ENCODE measurements at places on chromosomes 2 and 18.

GRCh38 chr2:135948141-135948540, 37.3 kb downstream of the DARS1 start:
- DNase-seq, result no peak

DNA sequence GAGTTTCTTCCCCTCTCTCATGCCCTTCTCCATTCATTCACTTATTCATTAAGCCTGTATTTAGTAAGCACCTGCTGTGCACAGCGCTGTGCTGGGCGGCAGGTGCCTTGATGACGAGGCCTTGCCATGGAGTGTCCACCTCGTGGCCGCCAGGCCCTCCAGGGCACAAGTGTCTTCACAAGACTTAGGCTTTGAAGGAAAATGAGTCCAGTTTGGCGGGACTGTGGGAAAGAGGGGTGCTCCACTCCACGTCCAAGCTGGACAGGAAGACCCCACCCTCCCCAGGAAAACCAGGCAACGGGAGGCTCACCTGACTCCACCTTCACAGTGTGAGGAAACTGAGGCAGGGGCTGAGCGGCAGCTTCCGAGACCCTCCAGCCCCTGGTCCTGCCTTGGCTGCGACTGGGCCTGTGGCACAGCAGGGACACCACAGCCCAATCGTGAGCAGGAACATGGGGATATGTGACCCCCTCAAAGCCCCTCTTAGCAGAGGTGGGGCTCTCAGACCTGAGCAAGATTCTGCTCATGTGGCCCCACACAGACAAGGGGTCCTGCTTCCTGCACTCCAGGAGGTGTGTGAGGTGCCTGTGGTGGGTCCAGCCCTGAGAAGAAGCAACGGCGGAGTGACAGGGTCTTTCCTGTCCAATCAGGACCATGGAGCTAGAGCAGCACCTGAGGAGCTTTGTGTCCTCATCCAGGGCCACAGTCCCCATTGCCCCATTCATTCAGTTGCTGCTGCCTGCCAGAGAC, 110.3 kb upstream of the ODC1 start:
- DNase-seq, result no peak

DNA sequence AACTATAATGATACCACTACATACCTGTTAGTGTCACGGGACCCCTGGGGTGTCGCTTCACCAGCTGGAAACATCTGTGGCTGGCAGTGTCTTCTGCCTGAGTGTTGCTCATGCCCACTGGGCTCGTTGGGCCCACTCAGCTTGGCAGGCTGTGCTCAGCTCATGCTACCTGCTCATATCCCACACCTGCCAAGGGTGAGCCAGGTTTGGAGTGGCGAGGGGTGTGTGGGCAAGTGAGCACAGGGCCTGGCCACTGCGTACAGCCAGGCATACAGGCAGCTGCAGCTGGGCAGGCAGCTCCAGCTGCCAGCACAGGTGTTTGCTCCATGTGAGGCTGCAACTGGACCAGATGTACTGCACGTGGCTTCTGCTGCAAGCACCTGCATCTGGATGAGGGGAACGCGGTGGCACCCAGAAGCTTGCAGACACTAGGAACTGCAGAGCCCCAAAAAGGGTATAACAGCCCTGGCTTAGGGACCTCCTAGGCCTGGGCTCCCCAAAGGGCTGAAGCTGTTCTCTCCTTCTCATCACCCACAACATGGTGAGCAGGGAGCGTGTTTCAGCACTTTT, 70.1 kb downstream of the SUCLG1 start:
- DNase-seq, result no peak

- DNase-seq, result no peak
Measured at GRCh38 chr2:55590810-55591440, 26.5 kb downstream of the PPP4R3B start.

DNA sequence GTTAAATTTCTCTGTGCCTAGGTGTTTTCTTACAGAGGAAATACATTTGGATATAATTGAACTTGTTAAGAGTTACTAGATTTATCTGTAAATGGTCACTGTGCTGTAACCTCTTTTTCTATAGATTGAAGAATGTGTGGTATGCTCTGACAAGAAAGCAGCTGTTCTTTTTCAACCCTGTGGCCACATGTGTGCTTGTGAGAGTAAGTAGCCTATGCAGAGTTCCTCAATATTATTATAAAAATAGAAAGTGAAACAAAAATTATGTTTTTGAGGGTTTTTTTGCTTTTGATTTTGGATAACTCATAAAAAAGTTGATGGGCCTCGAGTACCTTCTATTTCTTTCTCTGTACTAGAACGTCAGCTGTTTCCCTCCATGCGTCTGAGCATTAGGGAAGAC, 112.4 kb downstream of the MIB1 start:
- no peak for DNase-seq

DNA sequence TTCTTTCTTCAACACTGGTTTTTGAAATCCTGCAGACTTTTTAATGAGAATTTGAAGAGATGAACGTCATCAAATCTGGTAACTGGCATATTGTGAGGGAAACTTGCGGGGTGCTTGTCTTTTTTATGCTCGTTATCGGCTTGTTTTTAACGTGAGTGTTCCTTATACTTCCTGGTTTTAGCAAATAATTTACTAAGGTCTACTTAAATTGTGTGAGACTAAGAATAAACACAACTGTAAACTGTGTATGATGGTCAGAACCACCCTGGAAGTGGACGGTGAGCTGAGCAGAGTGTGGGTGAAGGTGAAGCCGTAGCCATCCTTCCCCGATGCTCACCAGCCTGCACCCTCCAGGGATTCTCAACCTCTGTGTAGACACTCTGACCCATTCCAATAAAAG, 82.3 kb upstream of the CDC42EP3 start:
- DNase-seq, result no peak

- DNase-seq, result no peak
Measured at GRCh38 chr2:41791523-41791922, 256.3 kb upstream of the PKDCC start.

DNA sequence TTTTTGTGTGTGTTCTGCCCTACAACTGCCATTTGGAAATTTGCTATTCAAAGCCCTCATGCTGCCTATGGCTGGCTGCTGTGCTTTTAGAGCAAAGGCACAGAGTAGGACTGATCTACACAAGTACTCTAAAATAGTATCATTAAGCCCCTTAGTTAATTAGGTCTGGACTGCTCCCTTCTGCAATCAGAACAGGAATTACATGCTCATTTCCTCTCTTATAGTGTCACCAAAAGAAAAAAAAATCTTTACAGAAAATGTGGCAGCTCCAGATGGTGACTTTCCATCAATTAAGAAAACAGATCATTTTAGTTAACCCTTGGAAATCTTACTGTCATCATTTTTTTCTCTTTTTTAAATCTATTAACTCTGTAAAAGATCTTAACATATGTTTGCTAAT, 337.5 kb downstream of the RIT2 start:
- DNase-seq, result no peak

DNA sequence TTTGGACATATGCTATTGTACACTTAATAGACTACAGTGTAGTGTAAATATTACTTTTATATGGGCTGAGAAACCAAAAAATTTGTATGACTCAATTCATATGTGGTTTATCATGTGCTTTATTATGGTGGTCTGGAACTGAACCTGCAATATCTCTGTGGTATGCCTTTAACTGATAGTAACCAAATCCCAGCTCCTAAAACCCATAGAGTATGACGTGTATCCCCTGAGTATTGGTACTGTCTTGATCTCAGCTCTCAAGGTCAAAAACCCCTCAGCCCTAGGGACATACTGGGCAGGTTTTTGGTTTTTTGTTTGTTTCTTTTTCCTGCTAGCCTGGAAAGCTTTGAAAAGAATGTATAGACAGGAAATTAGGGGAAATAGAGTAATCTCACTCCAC, 42.2 kb upstream of the ARHGAP15 start:
- DNase-seq, result no peak

DNA sequence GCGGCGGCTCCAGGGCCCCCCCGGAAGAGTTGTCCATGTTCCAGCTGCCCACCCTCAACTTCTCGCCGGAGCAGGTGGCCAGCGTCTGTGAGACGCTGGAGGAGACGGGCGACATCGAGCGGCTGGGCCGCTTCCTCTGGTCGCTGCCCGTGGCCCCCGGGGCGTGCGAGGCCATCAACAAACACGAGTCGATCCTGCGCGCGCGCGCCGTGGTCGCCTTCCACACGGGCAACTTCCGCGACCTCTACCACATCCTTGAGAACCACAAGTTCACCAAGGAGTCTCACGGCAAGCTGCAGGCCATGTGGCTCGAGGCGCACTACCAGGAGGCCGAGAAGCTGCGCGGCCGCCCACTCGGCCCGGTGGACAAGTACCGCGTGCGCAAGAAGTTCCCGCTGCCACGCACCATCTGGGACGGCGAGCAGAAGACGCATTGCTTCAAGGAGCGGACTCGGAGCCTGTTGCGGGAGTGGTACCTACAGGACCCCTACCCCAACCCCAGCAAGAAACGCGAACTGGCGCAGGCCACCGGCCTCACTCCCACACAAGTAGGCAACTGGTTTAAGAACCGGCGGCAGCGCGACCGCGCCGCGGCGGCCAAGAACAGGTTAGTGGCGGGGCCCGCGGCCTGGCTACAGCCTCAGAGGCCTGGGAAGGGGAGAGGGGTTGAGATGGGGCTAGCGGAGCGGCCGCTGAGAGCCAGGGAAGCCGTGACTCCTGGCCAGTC, 965 bp downstream of the SIX3 start:
- DNase-seq, result no peak

GRCh38 chr2:29744976-29745375, 176.4 kb downstream of the ALK start:
- DNase-seq, result no peak

DNA sequence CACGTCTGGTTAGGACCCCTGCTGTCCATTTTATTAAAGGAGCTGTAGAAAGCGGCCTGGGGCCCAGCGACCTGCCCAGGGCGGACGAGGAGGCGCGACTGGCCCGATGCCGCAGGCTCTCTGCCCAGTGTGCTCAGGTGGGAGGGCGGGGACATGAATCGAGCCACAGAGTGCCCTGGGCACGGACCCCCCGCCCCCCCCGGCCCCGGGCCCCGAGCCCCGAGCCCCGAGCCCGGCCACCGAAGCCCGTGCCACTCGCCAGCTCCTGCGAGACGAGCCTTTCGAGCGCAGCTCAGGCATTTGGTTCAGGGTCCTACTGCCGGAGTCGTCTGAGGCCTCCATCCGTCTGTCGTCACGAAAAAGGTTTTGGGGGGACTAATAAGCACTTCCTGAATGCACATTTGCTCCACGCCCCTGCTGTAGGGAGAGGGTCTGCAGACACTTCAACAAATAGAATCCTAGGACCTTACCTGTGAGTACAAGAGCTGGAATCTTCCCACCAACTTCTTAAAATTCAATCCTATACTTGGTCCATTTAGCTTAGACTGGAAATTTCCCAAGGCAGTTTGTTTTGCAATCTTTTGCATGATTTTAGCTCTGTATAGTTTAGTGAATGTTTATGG, 602 bp upstream of the ADAM17 start:
- no peak for DNase-seq

- no peak for DNase-seq
Measured at GRCh38 chr2:88811233-88811632, 119.8 kb downstream of the RPIA start.

DNA sequence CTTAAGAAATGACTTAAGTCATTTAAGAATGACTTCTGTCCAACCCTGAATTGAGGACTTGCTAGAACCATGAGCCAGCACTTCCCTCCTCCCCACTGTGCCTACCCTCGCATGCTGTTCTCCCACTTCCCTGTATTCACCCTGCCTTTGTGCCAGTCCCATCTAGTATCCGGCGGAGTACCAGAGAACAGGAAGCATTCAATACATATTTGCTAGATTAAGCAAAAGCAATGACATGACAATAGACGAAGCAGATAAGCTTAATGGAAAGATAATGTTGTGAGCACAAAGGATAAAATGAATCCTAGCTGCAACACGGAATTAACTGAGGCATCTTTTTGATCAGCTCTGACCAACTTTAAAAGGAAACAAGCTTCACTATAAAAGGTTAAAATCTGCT, 328.5 kb downstream of the TDRD15 start:
- DNase-seq, result no peak

- DNase-seq, result no peak
Measured at GRCh38 chr2:213995400-213996105, 415.3 kb upstream of the VWC2L start.

- DNase-seq, result no peak
Measured at GRCh38 chr2:134314681-134315368, 61.0 kb downstream of the MGAT5 start.

DNA sequence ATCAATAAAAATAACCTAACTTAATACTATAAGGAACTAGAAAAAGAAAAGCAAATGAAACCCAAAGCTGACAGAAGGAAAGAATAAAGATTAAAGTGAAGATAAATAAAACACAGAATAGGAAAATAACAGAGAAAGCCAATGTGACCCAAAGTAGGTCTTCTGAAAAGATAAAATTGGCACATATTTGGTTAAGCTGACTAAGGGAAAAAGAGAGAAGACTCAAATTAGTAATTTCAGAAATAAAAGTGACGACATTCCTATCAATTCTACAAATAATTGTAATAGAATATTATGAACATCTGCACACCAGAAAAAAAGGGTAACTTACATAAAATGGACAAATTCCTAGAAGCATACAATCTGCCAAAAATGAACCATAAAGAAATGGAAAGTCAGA, 30.2 kb downstream of the ROCK1 start:
- no peak for DNase-seq

GRCh38 chr18:12960853-12961397, 13.1 kb downstream of the SEH1L start:
- no peak for DNase-seq

GRCh38 chr18:55287149-55287806, 300.7 kb downstream of the TCF4 start:
- DNase-seq, result no peak

GRCh38 chr2:69624131-69624530, 19.4 kb downstream of the AAK1 start:
- no peak for DNase-seq

DNA sequence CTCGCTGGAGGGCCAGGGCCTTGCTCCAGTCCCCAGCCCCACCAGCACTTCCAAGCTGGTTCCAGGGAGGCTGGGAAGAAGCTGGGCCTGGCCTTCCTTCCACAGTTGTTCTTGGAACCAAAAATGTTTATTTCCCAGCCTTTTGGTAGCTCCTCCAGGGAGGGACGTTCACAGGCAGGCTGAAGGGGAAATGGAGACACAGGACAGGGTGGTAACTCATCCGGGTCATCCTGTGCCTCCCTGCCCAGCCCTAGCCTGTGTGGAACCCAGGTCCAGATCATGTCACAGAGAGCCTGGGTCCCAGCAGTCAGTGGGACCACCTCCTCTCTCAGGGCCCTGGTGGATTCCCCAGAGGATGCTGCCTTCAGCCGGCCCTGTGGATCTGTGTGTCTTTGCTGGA, 12.5 kb upstream of the ARMC9 start:
- DNase-seq, result no peak

Data from CD4-positive, alpha-beta T cell treated with Interferon alpha-2 for 1 hour (primary cell).